T-cell (primary cell): ENCODE measurements at places on chromosomes 1 and 21. TPM values are rescaled to one million over a fixed set of nuclear protein-coding genes. Genes with fewer than 3 reads are reported as not detected.

TACSTD2 gene
- total RNA-seq: not detected

RAB42 gene
- total RNA-seq: not detected

LRRN2 gene
- total RNA-seq: 0.03 TPM

CACNA1S gene
- total RNA-seq: not detected

SV2A gene
- total RNA-seq: 4.0 TPM

CNIH3 gene
- total RNA-seq: 2.4 TPM

MRPL20 gene
- 106 TPM for total RNA-seq

TMEM52 gene
- total RNA-seq: not detected

FCRL5 gene
- total RNA-seq: 0.28 TPM

S100A3 gene
- not detected for total RNA-seq
